ENCODE measurements at places on chromosomes 2 and 18.
A peak's percentile ranks its signal among the peaks of the same experiment; 100 is the strongest.

DNA sequence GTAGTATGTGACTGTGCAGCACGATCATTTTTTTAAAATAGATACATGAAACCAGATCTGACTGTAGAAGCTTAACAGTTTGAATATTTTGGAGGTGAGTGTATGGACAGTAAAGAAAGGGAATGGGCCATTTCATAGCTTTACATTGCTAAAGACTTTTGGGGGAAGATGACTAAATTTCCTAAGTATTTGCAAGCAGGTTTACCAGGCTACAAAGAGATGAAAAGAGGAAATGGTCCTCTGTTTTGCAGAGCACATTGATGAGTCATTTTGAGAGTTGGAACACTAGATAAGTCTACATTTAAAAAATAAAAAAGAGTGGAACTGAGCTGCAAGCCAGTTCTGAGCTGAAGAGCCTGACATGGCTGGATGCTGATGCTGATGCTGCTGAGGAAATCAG lies 115.7 kb upstream of the LRATD1 start:
- DNase-seq, result no peak

DNA sequence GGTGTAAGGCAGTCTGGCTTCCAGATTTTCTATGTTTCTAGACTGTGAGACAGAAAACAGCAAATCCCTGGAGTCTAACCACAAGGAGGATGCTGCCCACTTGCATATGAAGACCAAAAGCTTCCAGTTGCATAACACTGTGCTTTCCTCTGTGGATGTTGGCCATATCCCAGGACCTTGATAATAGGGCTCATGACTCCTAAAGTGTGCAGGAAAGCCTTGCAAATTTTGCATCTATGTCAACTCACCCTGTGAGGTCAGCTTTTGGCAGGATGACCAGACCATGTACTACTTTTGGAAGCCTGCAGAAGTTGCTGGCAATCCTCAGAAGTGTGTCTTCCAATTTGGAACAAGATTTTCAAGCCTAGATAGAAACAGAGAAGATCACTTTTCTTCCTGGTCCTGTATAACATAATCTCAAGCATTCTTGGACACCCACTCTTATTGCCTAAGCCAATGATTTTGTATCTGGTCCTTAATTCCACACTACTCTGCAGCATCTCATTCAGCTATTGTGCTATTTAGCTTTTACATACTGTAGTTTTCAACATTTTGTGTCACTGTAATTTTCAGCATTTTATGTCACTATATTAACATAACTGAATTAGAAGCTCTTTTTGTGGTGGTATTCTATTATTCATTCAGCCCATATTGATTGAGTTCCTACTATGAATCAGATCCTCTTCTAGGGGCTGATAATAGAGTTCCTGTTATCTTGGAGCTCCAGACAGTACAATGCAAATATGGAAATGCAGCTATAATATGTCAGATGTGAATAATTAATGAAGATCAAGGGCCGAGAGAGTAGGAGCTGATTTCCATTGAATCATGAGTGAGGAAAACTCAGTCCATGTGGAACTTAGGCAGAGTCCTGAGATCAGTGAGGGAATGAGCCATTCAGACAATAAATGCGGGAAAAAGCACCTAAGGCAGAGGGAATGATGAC lies 85.3 kb upstream of the RAB27B start:
- peak; percentile 2 for DNase-seq

- DNase-seq, result peak; percentile 56
These were observed 251.4 kb upstream of the ZEB2 start for GRCh38 chr2:144771348-144771747.

GRCh38 chr18:53253789-53254188 lies 913.8 kb downstream of the DCC start:
- DNase-seq, result no peak

DNA sequence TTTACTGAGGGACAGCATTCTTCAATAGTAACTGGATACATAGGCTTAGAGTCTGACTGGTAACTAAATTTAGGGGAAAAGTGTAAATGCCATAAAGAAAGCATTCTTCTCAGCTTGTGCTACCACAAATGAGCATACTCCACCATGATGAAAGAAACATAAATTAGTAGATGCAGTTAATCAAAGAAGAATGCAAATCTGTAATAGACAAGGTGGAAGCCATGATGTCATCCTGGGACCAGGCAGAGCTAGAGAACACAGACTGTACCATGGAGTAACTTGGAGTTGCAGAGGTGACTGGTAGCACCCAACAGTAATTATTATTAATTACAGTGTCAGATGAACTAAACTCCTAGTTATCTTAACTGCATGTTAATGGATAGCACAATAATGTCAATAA lies 51.7 kb downstream of the RBKS start:
- no peak for DNase-seq

DNA sequence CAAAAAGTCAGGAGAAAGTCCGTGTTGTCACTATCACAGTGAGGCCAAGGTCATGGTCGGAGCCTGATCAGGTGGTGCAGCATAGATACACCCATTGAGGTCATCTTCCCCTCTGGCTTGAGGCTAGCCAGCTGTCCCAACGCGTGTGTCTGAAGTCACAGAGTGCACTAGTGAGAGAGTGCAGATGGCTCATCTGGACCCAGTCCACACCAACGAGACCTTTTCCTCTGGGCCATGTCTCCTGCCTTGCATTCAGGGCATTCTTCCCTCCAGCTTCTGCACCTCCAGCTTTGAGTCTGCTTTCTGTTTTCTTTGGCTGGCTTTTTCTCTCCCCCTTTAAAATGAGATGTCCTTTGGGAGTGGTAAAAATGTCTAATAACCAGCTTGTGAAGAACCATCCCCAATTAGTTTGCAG lies 146.9 kb downstream of the TDRD15 start:
- no peak for DNase-seq

- DNase-seq, result no peak
These were observed 768 bp upstream of the CYBRD1 start for GRCh38 chr2:171521361-171522051.

- no peak for DNase-seq
These were observed 28.4 kb downstream of the OTX1 start for GRCh38 chr2:63078852-63079606.

DNA sequence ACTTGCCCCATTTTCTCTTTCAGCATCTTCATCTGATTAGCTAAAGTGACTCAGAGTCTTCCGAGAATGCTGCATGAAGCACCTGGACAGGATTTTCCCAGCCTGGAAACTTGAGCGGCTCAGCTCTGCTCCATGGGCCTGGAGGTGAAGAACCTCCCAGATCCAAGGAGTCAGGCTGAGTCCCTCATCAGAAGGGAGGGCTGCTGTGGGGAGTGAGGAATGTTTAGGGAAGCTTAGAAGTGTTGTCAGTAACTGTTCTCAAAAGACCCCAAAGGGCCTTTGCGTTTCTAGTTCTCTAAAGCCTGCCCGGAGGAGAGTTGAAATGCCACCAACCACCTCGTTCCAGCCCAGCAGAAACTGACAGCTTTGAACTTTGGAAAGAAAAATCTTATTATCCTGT lies 157.1 kb downstream of the CLIP4 start:
- DNase-seq, result no peak

- DNase-seq, result no peak
These were observed 130.9 kb downstream of the TPGS2 start for GRCh38 chr18:36697905-36698304.

DNA sequence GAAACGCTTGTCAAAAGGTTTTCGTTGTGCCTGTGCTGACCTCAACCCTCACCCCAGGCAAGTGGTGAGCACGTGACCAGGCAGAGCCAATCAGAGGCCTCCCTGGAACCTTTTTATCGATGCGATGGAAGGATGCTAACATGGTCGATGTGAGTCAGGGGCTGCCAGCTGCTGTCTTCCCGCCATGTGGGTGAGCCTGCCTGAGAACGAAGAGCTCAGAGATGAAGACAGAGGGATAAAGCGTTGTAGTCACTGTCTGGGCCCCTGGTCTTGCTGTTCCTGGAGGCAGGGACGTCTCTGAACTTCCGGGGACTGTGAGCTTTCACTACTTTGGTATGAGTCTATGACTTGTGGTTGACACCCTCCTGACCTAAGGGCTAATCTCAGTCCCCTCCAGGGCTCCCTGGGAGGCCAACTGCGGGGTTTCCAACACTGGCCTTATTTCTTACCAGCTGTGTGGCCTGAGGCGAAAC lies 18.6 kb downstream of the DNMT3A start:
- no peak for DNase-seq

DNA sequence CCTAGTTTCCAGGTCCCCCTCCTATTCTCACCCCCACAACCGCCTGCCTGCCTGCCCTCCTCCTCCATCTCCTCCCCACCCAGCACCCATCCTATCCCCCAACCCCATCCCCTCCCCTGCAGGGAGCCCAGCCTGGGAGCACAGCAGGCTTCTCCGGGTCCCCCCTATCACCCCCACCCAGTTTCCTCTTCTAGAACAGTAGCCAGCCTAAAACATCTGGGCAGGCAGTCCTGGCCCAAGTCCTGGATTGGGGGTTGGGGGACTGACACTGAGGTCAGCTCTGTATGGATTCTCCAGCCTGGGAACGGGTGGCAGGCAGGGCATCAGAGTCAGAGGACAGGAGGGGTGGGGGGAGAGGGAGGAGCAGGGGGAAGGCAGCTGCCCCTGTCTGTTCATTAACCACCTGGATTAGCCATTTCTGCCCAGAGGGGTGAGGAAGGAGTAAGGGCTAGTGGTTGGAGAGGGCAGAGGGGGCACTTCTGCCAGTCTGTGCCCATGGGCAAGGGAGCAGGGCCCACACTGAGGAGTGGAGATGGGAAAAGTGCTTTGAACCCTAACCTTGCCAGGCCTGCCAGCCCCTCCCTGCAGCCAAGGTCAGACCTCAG lies 60.0 kb downstream of the TNS1 start:
- peak; percentile 74 for DNase-seq

- no peak for DNase-seq
These were observed 291.3 kb downstream of the BCL11A start for GRCh38 chr2:60262178-60262577.

GRCh38 chr2:74104839-74105238 lies 42.9 kb downstream of the BOLA3 start:
- no peak for DNase-seq

- no peak for DNase-seq
These were observed 173.8 kb upstream of the BCL2L11 start for GRCh38 chr2:110946902-110947301.

DNA sequence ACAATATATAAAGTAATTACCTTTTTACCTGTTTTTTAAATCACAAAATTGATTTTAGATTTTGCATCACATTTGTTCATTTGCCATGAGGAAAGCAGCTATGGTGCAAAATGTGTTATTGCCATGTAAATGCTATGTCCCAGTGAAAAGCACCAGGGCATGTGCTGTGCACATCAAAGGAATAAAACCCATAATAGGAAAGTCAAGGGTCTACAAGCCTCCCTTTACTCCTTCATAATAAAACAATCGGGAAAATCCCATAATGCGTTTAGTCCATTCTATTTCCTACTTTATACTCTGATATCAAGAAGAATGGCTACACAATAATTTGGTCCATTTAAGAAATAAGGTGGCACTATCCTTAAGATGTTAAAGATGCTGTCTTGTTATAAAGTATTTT lies 53.0 kb downstream of the KLF7 start:
- no peak for DNase-seq

GRCh38 chr2:202638721-202639120 lies 4.0 kb downstream of the FAM117B start:
- DNase-seq, result no peak

- no peak for DNase-seq
These were observed 110.5 kb downstream of the MBP start for GRCh38 chr18:77022116-77022515.

DNA sequence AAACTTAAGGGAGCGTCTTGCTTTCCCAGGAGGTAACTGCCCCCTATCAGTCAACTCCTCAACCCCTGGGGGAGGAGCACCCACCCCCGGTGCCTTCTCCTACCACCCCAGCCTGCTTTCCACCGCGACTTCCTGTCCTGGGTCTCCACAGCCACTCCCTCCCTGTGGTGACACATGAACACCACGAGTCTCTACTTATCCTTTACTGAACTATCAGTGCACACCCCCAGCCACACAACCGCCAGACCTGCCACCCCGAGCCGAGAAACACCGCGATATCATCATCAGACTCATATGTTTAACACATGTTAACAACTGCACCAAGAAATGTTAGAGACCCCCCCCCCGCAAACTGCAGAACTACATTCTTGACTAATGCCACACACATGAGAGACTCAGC lies 43.3 kb downstream of the LONRF2 start:
- DNase-seq, result no peak

- no peak for DNase-seq
These were observed 41.8 kb downstream of the LDLRAD4 start for GRCh38 chr18:13260197-13260934.

GRCh38 chr2:162795312-162795711 lies 43.3 kb downstream of the KCNH7 start:
- DNase-seq, result no peak

- no peak for DNase-seq
These were observed 114.1 kb downstream of the ZNF516 start for GRCh38 chr18:76380791-76381405.

DNA sequence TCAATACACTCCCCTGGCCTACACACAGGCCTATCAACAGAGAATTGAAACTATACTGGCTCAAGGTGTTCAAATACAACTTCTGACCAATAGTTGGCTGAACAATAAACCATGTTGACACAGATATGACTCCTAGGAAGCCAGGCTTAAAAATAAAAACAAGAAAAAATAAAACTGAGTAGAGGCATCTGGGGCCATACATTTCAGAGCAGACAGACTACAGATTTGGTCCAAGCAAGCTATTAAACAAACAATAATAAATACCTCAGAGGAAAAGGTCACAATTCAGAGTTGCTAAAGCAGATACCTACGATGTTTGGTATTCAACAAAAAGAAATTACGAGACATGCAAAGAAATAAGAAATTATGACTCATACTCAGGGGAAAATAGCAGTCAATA lies 132.8 kb upstream of the ACVR2A start:
- DNase-seq, result no peak

- no peak for DNase-seq
These were observed 61.1 kb downstream of the PRKCE start for GRCh38 chr2:45712570-45712969.

DNA sequence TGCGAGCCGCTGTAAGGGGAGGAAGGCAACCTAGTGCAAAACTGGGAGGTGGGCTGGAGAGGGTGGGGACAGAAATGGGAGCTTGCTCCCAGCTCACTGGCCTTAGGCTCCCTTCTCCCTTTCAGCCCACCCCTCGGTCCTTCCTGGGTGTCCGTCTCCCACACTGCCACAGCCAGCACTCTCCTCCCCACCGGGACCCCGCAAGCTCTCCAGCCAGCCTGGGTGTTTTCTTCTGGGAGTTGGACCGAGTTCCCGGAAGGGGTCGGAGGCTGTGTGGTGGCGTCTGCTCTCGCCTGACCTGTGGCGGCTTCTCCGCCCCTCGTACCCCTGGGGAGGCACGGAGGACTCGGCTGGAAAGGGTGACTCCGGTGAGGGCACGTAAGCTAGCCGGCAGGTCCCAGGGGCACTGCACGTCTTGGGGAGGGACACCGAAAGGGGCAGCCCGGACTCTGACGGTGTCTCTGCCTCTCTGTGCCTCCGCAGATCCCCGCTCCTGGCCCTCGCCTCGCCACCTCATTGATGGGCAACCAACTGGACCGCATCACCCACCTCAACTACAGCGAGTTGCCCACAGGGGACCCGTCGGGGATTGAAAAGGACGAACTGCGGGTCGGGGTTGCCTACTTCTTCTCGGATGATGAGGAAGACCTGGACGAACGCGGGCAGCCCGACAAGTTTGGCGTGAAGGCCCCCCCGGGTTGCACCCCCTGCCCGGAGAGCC lies 1.1 kb downstream of the LRATD1 start:
- no peak for DNase-seq
